Left ventricle myocardium inferior (tissue), 1 donor: ENCODE measurements at places on chromosomes 7 and 10. TPM values are rescaled to one million over a fixed set of nuclear protein-coding genes. Genes with fewer than 3 reads are reported as not detected.

DNA sequence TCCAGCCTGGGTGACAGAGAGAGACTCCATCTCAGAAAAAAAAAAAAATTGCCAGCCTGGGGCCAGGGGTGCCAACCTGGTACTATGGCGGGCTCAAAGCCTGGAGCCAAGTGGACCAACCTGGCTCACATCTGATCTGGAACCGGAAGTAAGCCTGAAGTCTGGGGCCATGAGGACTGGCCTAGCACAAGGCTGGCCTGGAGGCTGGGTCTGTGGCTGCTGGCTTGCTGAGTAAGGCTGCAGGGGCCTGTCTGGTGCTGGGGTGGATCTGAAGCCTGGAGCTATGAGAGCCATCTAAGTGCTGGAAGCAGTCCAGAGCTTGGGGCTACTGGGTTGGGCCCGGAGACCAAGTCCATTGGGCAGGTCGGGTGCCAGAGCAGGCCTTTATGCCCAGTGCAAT, 84.9 kb downstream of the CCDC3 start:
- no peak overlapping the region for H3K27ac ChIP-seq
- H3K4me1 ChIP-seq, result no peaks in the 10 kb centered on the region
- no peak for DNase-seq
- peaks cover 26% of the 10 kb centered on the region for H3K27me3 ChIP-seq
- H3K4me3 ChIP-seq, result no peak overlapping the region
- no peaks in the 10 kb centered on the region for H3K36me3 ChIP-seq

DNA sequence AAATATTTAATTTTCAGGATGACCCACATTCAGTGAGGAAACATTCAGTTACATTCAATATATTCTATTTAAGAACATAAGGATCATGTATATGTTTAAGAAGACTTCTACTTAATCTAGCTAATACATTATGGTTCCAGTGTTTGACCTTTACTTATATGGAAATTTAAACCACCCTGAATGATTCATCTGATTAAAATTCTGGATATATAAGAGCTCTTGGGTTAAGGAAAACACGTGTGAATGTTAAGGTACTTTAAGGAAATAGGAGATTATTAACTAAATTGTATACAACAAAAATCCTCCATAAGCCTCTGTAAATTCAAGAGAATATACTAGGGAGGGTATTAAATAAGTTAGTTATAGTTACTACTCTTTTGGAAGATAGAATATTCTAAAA, 40.9 kb downstream of the HDAC9 start:
- H3K4me1 ChIP-seq, result peaks cover 63% of the 10 kb centered on the region
- H3K4me3 ChIP-seq, result no peak overlapping the region
- no peaks in the 10 kb centered on the region for H3K27me3 ChIP-seq
- no peaks in the 10 kb centered on the region for H3K36me3 ChIP-seq

DNA sequence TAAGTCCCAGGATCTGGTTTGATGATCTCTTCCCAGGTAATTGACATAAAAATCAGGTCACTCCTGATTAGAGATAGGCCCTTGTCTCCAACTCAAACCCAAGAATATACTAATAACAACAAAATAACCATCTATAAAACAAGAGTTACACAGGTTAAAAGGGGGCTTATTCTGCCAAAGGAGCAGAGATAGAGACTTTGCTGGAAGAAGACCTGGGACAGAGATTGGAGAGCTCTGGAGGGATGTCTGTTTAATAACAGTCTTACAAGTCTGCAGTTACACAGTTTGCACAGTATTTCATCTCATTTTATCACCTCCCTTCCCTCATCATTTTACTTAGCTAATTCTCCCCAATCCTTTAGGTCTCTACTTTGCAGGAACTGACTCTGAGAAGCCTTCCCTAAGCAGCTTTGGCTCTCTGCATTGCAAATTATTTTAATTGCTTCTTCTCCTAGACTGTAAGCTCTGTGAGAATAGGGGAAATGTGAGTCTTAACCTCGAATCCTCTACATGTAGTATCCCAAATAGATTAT, 3.7 kb upstream of the ZNF438 start:
- no peak overlapping the region for H3K4me3 ChIP-seq
- H3K36me3 ChIP-seq, result no peaks in the 10 kb centered on the region
- H3K27me3 ChIP-seq, result no peaks in the 10 kb centered on the region
- H3K4me1 ChIP-seq, result peaks cover 31% of the 10 kb centered on the region
- DNase-seq, result no peak

- DNase-seq, result no peak
- H3K4me1 ChIP-seq, result peaks cover 4% of the 10 kb centered on the region
- H3K36me3 ChIP-seq, result no peaks in the 10 kb centered on the region
- H3K27ac ChIP-seq, result no peak overlapping the region
- no peak overlapping the region for H3K4me3 ChIP-seq
- H3K27me3 ChIP-seq, result peaks cover 7% of the 10 kb centered on the region
Measured at GRCh38 chr7:44967571-44968446, 11.0 kb downstream of the MYO1G start.

DNA sequence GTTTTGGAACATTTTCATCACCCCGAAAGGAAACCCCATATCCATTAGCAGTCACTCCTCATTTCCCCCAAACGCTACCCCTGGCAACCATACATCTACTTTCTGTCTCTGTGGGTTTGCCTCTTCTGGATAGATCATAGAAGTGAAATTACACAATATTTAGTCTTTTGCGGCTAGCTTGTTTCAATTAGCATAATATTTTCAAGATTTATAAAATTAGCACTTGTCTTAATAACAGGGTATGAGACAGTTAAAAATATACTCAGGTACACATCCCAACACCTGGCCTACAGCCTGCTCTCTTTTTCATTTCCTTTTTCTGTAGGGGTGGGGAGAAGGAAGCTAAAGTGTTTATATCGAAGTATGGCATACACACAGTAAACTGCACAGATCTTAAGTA, 81.4 kb upstream of the LRGUK start:
- H3K27ac ChIP-seq, result no peak overlapping the region
- no peak overlapping the region for H3K4me3 ChIP-seq
- H3K27me3 ChIP-seq, result no peaks in the 10 kb centered on the region

GRCh38 chr10:88968391-88968790, 15.8 kb upstream of the ACTA2 start:
- no peak overlapping the region for H3K4me3 ChIP-seq
- H3K27me3 ChIP-seq, result no peaks in the 10 kb centered on the region
- no peak overlapping the region for H3K27ac ChIP-seq
- peaks cover 23% of the 10 kb centered on the region for H3K4me1 ChIP-seq
- DNase-seq, result no peak

DNA sequence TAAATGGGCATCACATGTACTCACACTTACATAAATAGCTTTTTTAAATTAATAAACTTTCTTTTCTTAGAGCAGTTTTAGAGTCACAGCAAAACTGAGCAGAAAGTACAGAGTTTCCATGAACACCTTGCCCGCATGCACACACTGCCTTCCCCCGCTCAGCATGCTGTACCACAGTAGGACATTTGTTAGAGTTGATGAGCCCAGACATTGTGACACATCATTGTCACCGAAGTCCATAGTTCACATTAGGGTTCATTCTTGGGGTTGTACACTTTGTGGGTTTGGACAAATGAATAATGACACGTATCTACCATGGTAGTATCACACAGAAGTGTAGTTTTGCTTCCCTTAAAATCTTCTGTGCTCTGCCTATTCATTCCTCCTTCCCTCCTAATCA, 23.7 kb downstream of the UBN2 start:
- no peaks in the 10 kb centered on the region for H3K27me3 ChIP-seq
- H3K4me1 ChIP-seq, result no peaks in the 10 kb centered on the region
- no peak overlapping the region for H3K4me3 ChIP-seq
- H3K27ac ChIP-seq, result no peak overlapping the region

Gene RBP3
- total RNA-seq, result not detected

Gene NCF1
- 3.5 TPM for total RNA-seq

Gene XRCC2
- 0.60 TPM for total RNA-seq

Gene MYL7
- total RNA-seq, result 518 TPM

Gene CLDN3
- not detected for total RNA-seq

Gene CLCN1
- total RNA-seq, result not detected
